Osteocyte (in vitro differentiated cells): ENCODE measurements at places on chromosomes 16 and 17. TPM values are rescaled to one million over a fixed set of nuclear protein-coding genes. Genes with fewer than 3 reads are reported as not detected.

GRCh38 chr16:4327386-4328045 is 11.6 kb downstream of the GLIS2 start:
- no peak overlapping the region for H3K27ac ChIP-seq
- no peaks in the 10 kb centered on the region for H3K27me3 ChIP-seq
- H3K36me3 ChIP-seq: no peaks in the 10 kb centered on the region
- H3K4me3 ChIP-seq: no peak overlapping the region

GRCh38 chr17:80474231-80474960 is 2.0 kb downstream of the NPTX1 start:
- peaks cover 10% of the 10 kb centered on the region for H3K4me1 ChIP-seq
- no peak overlapping the region for H3K27ac ChIP-seq
- H3K27me3 ChIP-seq: peaks cover 25% of the 10 kb centered on the region
- no peaks in the 10 kb centered on the region for H3K36me3 ChIP-seq
- H3K4me3 ChIP-seq: peak overlapping the region; percentile 34
- DNase-seq: no peak

DNA sequence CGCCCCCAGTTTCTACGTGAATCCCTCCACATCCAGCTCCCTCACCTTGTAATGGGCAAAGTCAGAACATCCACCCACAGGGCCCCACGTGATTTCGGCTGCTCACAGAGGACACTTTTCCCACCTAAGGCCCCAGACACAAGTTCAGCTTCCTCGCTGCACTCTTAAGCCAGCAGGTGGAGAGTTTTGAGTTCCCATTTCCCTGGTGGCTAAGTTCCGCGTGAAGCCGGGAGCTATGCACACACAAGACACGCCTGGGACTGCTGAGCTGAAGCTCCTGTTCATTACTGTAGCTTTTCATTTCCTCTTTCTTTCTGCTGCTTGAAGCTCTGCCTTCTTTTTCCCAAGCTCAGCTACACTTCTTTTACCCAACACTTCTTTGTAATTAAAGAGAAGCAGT is 273.8 kb downstream of the NPIPA8 start:
- H3K4me3 ChIP-seq: no peak overlapping the region
- no peaks in the 10 kb centered on the region for H3K4me1 ChIP-seq
- H3K27ac ChIP-seq: no peak overlapping the region
- no peaks in the 10 kb centered on the region for H3K27me3 ChIP-seq

DNA sequence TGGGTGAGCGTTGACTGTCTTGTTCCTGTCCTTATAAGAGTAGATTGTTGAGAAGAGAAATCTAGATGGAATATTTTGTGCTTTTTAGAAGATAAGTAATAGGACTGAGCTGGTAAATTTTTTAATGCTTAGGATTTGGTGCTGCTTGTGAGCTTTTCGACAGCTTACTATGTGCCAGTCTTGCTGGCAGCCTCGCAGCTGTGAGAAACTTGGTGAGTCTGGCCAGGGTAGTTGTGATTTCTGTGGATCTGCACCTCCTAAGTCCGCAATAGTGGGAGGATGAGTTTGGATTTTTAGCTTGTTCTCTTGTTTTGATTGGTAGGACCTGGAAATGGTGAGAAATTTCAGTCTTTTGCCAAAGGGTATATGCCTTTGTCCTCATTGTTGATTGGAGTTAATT is 3.6 kb downstream of the SOCS7 start:
- H3K4me1 ChIP-seq: peaks cover 66% of the 10 kb centered on the region
- DNase-seq: no peak
- H3K36me3 ChIP-seq: peaks cover 1% of the 10 kb centered on the region
- H3K27me3 ChIP-seq: no peaks in the 10 kb centered on the region
- no peak overlapping the region for H3K4me3 ChIP-seq

DNA sequence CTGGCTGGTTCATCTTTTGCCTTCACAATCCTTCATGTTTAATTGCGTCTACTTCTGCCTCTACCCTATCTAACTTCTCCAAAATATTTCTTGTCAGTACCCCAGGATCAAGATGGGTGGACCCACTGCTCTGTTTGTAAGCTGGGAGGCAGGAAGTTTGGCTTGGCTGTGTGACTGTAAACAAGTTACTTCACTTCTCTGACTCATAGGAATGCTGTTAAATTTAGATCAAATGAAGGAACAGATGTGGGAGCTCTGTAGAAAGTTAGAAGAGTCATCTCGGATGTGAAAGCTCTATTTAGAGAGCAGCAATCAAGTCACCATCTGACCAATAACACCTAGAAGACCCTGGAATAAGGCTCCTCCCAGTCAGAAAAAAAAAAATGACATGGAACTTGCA is 55.2 kb upstream of the MRTFB start:
- peaks cover 49% of the 10 kb centered on the region for H3K4me1 ChIP-seq
- no peaks in the 10 kb centered on the region for H3K27me3 ChIP-seq
- no peaks in the 10 kb centered on the region for H3K36me3 ChIP-seq
- H3K4me3 ChIP-seq: no peak overlapping the region
- no peak for DNase-seq

Gene ZFP3
- total RNA-seq: 0.78 and 0.86 TPM in 2 replicates

Gene RHBDL3
- total RNA-seq: 0.11 TPM in 1 of 2 replicates, not detected in the other

Gene SAMD14
- total RNA-seq: 36.1 and 36.8 TPM in 2 replicates

- H3K36me3 ChIP-seq: no peaks in the 10 kb centered on the region
- H3K27ac ChIP-seq: peak overlapping the region; percentile 78
- no peak for DNase-seq
- H3K4me3 ChIP-seq: peak overlapping the region; percentile 88
- no peaks in the 10 kb centered on the region for H3K27me3 ChIP-seq
These were observed 1.7 kb downstream of the MYOCD start for GRCh38 chr17:12667299-12667958.

Gene KRT34
- not detected in 2 replicates for total RNA-seq

- no peak for DNase-seq
- peaks cover 7% of the 10 kb centered on the region for H3K4me1 ChIP-seq
- no peak overlapping the region for H3K4me3 ChIP-seq
- no peak overlapping the region for H3K27ac ChIP-seq
- H3K27me3 ChIP-seq: peaks cover 37% of the 10 kb centered on the region
These were observed 91.2 kb downstream of the SOX9 start for GRCh38 chr17:72212041-72212440.

DNA sequence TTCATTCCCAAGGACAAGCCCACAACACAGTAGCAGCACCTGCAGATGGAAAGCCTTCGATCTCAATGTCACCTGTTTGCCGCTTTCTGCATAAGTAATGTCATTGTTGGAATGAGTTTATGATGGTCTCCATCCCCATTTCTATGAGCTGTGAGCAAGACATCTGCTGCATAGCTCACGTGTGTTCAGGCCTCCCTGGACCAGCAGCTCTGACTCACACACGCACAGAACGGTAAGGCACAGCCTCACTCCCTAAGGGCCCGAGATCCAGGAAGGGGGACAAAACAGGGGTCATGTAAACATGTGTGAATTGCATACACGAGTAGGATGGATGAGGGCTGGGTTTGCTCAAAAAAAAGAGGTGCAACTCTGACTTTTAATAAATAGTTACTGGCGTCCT is 223.1 kb downstream of the SOX9 start:
- DNase-seq: no peak
- no peak overlapping the region for H3K4me3 ChIP-seq
- no peak overlapping the region for H3K27ac ChIP-seq

- H3K36me3 ChIP-seq: no peaks in the 10 kb centered on the region
- peaks cover 45% of the 10 kb centered on the region for H3K4me1 ChIP-seq
- no peaks in the 10 kb centered on the region for H3K27me3 ChIP-seq
- peak; percentile 92 for DNase-seq
These were observed 88.3 kb upstream of the GSE1 start for GRCh38 chr16:85524630-85525419.

DNA sequence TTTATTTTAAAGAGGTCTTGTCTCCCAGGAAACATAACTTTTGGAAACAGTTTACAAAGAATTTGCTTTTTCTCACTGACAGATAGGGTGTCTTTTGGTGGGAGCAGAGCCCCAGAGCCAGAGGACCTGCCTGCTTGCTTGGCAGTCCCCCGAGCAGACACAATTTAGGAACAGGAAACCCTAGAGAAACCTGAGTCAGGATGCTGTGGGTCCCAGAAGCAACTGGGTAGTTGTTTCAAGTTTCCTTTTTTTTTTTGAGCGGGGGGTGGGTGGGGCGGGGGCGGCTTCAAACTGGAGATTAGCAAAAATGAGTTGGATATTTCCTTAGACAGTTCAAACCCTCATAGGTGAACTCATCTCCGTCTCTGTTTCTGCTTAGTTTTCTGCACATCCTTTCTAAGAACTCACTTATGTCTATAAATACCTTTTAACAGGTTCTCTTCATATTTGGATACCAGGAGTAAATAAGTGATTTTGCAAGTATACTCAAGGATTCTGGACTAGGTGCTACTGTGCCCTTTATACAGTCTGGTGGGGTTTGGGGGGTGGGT is 135.1 kb downstream of the PRKCA start:
- H3K36me3 ChIP-seq: peaks cover 1% of the 10 kb centered on the region
- no peak overlapping the region for H3K4me3 ChIP-seq
- no peak for DNase-seq
- no peaks in the 10 kb centered on the region for H3K27me3 ChIP-seq

Gene CNTD1
- total RNA-seq: 0.31 and 0.51 TPM in 2 replicates

GRCh38 chr16:75486676-75487313 is 8.4 kb downstream of the CHST6 start:
- DNase-seq: no peak
- H3K27me3 ChIP-seq: peaks cover 6% of the 10 kb centered on the region
- H3K36me3 ChIP-seq: no peaks in the 10 kb centered on the region
- H3K4me3 ChIP-seq: no peak overlapping the region
- H3K27ac ChIP-seq: no peak overlapping the region

GRCh38 chr16:22622703-22623102 is 112.0 kb downstream of the NPIPB5 start:
- H3K36me3 ChIP-seq: no peaks in the 10 kb centered on the region
- H3K27me3 ChIP-seq: peaks cover 19% of the 10 kb centered on the region
- no peak overlapping the region for H3K27ac ChIP-seq
- H3K4me3 ChIP-seq: no peak overlapping the region
- no peaks in the 10 kb centered on the region for H3K4me1 ChIP-seq
- DNase-seq: peak; percentile 75

Gene AURKB
- 13.3 and 15.7 TPM in 2 replicates for total RNA-seq

- peaks cover 4% of the 10 kb centered on the region for H3K4me1 ChIP-seq
- no peaks in the 10 kb centered on the region for H3K27me3 ChIP-seq
- no peak for DNase-seq
- peaks cover 16% of the 10 kb centered on the region for H3K36me3 ChIP-seq
- no peak overlapping the region for H3K27ac ChIP-seq
These were observed 17.4 kb upstream of the ICAM2 start for GRCh38 chr17:64037802-64038201.

DNA sequence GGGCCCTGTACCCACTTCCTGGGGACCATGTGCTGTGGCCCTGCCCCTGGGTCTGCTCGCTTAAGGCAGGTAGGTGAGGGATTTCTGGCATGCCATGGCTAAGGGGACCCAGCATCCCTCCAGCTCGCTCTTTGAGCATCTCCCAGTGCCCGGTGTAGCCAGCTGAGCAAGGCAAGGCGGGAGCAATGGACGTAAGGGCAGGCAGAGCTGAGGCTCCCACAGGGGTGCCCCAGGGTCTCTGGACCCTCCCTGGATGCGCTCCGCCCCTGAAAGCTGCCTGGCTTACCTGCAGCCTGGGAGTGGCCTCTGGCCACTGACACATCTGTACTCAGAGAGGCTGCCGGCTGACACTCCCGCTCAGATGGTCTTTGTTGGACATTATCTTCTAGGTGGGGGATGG is 189.9 kb downstream of the IRF8 start:
- H3K36me3 ChIP-seq: no peaks in the 10 kb centered on the region
- H3K4me1 ChIP-seq: no peaks in the 10 kb centered on the region
- peaks cover 25% of the 10 kb centered on the region for H3K27me3 ChIP-seq
- no peak for DNase-seq
